ENCODE measurements at places on chromosomes 1 and 21. TPM values are rescaled to one million over a fixed set of nuclear protein-coding genes. Genes with fewer than 3 reads are reported as not detected.

DNA sequence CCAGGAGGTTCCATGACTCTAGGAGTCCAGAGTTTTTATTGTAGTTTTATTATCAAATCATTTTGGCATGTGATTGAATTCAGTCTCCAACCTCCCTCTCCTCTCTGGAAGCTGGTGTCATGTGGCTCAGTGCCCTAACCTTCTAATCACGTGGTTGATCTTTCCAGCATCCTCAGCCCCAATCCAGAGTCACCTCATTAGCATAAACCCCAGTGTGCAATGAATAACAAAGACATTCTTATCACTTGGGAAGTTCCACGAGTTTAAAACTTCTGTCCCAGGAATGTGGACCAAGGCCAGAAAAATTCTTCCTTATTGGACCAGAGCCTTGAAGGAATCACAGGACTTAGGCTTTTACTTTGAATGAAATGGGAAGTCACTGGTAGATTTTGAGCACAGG lies 52.2 kb downstream of the KIRREL1 start:
- DNase-seq, result no peak

DNA sequence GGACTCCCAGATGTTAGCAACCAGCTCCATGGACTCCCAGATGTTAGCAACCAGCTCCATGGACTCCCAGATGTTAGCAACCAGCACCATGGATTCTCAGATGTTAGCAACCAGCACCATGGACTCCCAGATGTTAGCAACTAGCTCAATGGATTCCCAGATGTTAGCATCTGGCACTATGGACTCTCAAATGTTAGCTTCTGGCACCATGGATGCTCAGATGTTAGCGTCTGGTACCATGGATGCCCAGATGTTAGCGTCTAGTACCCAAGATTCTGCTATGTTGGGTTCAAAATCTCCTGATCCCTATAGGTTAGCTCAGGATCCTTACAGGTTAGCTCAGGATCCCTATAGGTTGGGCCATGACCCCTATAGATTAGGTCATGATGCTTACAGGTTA lies 8.8 kb downstream of the SON start:
- no peak for DNase-seq

CYP4X1 gene
- 0.23 TPM for total RNA-seq

DNA sequence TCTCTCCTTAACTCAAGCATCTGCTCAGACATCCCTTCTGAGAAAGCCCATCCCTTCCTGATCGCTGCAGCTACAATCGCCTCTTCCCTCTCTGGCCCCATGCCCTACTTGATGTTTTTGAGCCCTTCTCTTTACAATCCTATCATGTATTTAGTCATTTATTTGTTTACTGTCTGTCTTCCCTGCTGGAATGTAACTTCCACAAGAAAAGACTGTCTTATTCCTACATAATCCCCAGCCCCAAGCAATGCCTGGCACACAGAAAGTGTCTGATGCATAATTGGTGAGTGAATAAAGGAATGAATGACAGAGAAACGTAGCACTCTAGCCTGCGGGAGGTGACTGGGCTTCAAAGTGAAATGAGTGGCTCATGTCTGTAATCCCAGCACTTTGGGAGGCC lies 25.4 kb downstream of the ECE1 start:
- DNase-seq, result no peak

Data from endothelial cell (in vitro differentiated cells).